ENCODE measurements at places on chromosomes 4 and X. TPM values are rescaled to one million over a fixed set of nuclear protein-coding genes. Genes with fewer than 3 reads are reported as not detected.

Gene LEF1
- total RNA-seq: 130 TPM

DNA sequence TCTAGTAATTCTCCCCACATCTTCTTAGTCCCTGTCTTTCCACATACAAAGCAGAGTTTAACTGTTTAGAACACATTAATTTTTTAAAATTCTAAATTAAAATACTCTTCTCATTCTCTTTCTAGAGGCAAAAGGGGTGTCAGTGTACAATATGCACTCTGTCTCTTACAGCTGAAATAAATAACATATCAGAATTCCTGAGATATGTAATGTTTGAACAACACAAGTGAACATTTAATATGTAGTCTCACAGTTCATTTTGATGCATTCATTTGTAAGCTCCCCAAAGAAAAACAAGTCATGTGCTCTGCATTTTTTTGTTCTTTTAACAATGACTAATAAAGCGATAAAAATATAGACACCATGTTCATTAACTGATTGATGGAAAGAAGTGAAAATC, 19.7 kb upstream of the SULT1B1 start:
- no peak overlapping the region for H3K4me3 ChIP-seq
- H3K27ac ChIP-seq: no peak overlapping the region
- DNase-seq: no peak
- no peaks in the 10 kb centered on the region for H3K27me3 ChIP-seq

DNA sequence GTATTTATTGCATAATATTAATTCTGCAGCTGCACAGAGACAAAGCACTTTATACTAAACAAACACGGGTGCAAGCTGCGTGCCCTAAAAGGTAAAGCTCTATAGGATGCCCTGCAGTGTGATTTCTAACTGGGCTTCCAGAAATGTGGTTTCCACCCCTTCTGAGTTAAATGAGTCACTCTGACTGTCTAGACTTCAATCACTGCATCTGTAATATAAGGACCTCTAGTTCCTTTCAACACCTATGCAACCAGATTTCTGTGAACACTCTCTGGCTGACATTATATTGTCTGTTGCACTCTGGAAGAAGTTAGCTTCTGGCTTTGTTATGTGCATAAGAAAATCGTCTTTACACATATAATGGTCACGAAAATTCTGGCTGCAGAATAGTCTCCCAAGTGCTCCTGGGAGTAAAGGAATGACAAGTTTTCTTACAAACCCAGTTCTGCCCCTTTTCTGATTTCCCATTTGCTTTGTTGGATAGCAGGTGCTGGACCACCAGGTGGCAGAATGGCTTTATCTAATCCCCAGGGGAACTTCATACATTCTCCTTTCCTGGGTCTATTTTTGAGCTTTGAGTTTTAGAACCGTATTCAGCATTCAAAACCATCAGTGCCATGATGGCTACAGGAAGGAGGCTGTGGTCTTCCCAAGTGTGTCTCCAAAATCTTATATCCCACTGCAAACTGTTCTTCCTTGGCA, 842.2 kb downstream of the STIM2 start:
- no peak overlapping the region for H3K4me3 ChIP-seq
- no peaks in the 10 kb centered on the region for H3K27me3 ChIP-seq
- H3K36me3 ChIP-seq: peaks cover 1% of the 10 kb centered on the region
- no peak overlapping the region for H3K27ac ChIP-seq
- no peak for DNase-seq
- no peaks in the 10 kb centered on the region for H3K4me1 ChIP-seq

- peaks cover 38% of the 10 kb centered on the region for H3K27me3 ChIP-seq
- H3K27ac ChIP-seq: peak overlapping the region; percentile 95
- H3K4me1 ChIP-seq: peaks cover 65% of the 10 kb centered on the region
- peak overlapping the region; percentile 84 for H3K4me3 ChIP-seq
- no peak for DNase-seq
- H3K36me3 ChIP-seq: peaks cover 16% of the 10 kb centered on the region
Observed at GRCh38 chrX:45768666-45769236, 568.1 kb upstream of the DIPK2B start.

- peak; percentile 55 for DNase-seq
- peak overlapping the region; percentile 72 for H3K27ac ChIP-seq
- H3K27me3 ChIP-seq: peaks cover 12% of the 10 kb centered on the region
- peak overlapping the region; percentile 68 for H3K4me3 ChIP-seq
- H3K4me1 ChIP-seq: peaks cover 74% of the 10 kb centered on the region
Observed at GRCh38 chrX:39427906-39428305, 626.6 kb downstream of the MID1IP1 start.

GRCh38 chr4:86250619-86251018, 109.2 kb downstream of the MAPK10 start:
- no peak overlapping the region for H3K4me3 ChIP-seq
- no peaks in the 10 kb centered on the region for H3K4me1 ChIP-seq
- no peaks in the 10 kb centered on the region for H3K36me3 ChIP-seq
- DNase-seq: no peak
- H3K27ac ChIP-seq: no peak overlapping the region

- H3K36me3 ChIP-seq: no peaks in the 10 kb centered on the region
- H3K27me3 ChIP-seq: peaks cover 55% of the 10 kb centered on the region
- H3K4me1 ChIP-seq: no peaks in the 10 kb centered on the region
- DNase-seq: no peak
- no peak overlapping the region for H3K4me3 ChIP-seq
- no peak overlapping the region for H3K27ac ChIP-seq
Observed at GRCh38 chrX:73268463-73268862, 53.8 kb upstream of the NAP1L2 start.

DNA sequence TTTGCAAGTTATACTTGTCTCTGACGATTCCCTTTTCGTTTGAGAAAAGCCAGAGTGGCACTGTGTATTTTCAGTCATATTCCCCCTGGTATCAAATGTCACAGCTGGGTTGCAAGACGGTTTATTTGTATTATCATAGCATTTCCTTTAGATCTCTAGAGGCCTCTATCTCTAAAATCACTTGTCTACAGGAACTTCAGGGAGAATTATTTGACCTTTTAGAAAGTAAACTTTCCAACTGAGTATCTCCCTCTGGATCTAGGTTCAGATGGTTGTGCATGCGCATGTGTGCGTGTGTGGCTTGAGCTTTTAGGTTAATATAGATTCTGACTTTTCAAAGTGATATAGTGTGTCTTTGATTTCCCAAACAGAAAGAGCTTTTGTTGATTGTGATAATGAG, 15.1 kb upstream of the TAB3 start:
- H3K4me3 ChIP-seq: no peak overlapping the region
- H3K27ac ChIP-seq: no peak overlapping the region
- H3K4me1 ChIP-seq: peaks cover 10% of the 10 kb centered on the region
- H3K36me3 ChIP-seq: peaks cover 1% of the 10 kb centered on the region
- peaks cover 40% of the 10 kb centered on the region for H3K27me3 ChIP-seq

DNA sequence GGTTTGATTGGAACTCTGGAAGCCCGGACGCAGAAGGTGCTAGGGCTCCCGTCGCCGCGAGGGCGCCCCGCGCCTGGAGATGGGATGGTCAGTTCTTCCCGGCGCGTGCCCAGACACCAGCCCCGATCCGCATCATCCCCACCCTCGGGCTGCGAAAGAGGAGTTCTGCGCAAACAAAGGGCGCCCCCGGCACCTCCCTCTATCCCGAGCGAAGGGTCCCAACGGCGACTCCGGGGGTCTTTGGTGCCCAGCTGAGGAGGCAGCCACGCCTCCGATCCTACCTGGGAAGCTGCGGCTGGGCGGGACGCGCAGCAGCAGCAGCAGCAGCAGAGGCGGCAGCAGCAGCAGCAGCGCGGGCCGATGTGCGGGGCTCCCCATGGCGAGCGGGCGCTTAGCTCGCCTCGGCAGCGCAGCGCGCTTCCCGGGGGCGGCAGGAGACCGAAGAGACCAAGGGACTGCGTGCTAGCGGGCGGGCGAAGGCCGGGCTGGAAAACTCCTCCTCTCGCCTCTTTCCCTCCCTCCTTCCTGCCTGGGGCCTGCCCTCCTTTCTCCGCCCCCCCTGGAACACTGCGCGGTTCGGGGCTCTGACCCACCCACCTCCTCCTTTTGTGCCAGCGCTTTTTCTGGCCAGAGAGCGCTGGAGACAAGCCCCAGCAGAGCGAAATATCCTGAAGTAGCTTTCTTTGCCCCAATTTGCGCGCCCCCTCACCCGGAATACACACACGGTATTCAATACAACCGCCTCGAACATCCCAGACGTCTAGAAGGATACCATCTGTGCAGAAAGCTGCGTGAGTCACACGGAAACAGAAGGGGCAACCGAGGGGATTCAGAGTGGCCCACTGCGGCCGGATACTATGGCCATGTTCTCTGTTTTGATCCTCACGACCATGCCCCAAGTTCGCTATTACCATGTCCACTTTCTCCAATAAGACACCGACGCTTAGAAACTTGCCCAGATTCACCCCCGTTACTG, at the start of gene SRPX:
SRPX (minus strand) TSS at position 457 of the 976 bp plus-strand sequence; CDS start at position 378, 79 bp downstream.
- no peak within 1 kb of the TSS for H3K27ac ChIP-seq
- peaks cover 3% of the 10 kb centered on the region for H3K4me1 ChIP-seq
- H3K36me3 ChIP-seq: no peaks in the 10 kb centered on the region

GRCh38 chr4:102453827-102454226, 47.3 kb upstream of the NFKB1 start:
- H3K27ac ChIP-seq: no peak overlapping the region
- H3K4me3 ChIP-seq: no peak overlapping the region
- peaks cover 62% of the 10 kb centered on the region for H3K4me1 ChIP-seq
- no peaks in the 10 kb centered on the region for H3K27me3 ChIP-seq
- no peak for DNase-seq

GRCh38 chrX:64352081-64352480, 43.2 kb downstream of the MTMR8 start:
- no peaks in the 10 kb centered on the region for H3K4me1 ChIP-seq
- DNase-seq: no peak
- H3K27me3 ChIP-seq: peaks cover 8% of the 10 kb centered on the region
- no peak overlapping the region for H3K27ac ChIP-seq

DNA sequence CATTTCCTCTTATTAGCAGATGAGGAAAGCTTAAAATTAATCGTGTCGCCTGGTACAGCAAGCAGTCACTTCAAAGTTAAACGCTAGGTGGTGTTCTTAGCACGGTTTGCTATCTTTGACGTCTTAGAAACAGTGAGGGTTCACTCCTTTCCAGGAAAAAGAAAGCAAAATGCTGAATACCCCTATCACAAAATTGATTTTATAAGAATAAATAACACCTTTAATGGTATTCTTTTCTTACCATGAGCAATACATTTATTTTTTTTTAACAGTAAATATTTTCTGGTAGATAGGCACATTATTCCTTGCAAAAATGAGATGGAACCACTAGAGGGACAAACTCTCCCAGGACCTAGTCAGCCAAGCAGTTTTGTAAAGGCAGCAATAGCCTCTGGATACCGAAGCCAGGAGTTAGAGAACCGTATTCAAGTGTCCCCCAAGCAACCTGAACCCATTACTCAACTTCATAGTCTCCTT, 153.9 kb downstream of the KDR start:
- H3K4me3 ChIP-seq: no peak overlapping the region
- H3K36me3 ChIP-seq: no peaks in the 10 kb centered on the region
- peaks cover 7% of the 10 kb centered on the region for H3K27me3 ChIP-seq
- peak; percentile 7 for DNase-seq
- no peak overlapping the region for H3K27ac ChIP-seq

Gene NDUFB11
- total RNA-seq: 66.7 TPM

DNA sequence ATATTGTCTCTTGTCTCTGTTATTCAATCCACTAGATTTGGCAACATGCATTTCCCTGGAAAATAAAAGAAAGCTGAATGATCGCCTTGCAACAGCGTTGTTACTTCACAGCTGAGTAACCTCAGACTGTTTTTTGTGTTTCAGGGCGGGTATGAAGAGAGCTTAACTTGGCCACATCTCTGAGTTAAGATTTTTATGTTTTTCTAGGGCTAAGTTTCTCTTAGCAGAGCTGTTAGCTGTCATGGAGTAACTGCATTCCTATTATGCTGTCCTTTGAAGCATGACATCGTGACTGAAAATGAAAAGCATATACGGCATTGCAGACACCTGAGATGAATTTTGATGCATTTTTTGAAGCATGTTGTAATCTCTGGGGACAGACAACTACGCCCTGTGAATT, 1798.9 kb downstream of the PCDH7 start:
- DNase-seq: no peak
- no peaks in the 10 kb centered on the region for H3K36me3 ChIP-seq
- H3K27me3 ChIP-seq: no peaks in the 10 kb centered on the region
- no peak overlapping the region for H3K4me3 ChIP-seq
- no peak overlapping the region for H3K27ac ChIP-seq
- H3K4me1 ChIP-seq: no peaks in the 10 kb centered on the region

DNA sequence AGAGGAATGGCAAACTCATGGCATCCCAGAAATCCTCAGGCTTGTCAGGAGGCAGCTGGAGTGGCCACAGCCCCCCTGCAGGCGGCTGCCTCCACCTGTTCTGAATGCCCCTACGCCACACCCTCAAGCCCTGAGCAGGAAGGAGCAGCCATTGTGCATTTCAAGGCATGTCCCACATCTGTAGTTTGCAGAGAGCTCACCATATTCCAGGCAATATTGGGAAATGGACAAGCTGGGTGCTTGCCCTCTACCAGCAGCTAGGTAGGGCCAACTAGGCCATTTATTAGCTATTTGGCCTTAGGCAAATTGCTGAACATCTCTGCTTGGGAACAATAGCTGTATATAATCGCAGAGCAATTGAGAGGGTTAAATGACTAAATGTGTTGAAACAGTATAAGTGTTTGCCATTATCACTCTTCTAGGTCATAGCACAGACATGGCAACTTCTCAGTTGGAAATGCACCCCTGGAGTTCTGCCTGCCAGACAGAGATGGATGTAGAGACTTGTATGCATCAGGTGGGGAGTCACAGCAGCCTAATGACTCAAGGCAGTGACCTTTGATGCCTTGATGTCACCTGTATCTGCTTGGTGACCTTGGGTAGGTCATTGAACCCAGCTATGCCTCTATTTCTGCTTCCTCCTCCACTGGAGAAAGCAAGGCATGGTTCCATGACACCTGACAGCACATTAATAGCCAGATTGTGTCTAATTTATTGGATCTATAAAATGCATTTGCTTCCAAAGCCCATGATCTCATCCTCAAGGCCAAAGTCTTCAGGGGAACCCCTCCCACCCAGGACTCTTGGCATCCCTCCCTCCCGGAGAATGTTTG, 52.8 kb downstream of the FHDC1 start:
- no peaks in the 10 kb centered on the region for H3K27me3 ChIP-seq
- no peak for DNase-seq
- no peak overlapping the region for H3K27ac ChIP-seq

DNA sequence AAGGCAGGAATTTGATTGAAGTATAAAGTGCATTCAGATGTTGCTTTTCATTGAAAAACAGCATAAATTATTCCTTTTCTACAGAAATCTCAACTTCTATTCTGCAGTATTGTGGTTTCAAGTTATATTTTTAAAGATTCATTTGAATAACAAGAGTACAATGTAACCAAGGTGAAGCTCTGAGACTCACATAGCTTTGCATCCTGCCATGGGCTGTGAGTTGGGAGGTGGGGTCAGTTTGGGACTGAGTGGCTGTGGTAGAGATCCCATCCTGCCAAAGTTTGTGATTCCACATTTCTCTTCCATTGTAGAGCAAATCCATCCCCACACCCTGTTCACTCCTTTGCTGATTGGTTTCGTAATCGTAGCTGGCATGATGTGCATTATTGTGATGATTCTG, 69.2 kb downstream of the KIT start:
- no peak for DNase-seq
- no peak overlapping the region for H3K4me3 ChIP-seq
- H3K27me3 ChIP-seq: no peaks in the 10 kb centered on the region
- H3K36me3 ChIP-seq: no peaks in the 10 kb centered on the region

Data from activated T-cell treated with anti-CD3 and anti-CD28 coated beads, Interleukin-2, amount 50 U/mL, for 72 hours (primary cell).